ENCODE measurements at places on chromosomes 5 and 9.

DNA sequence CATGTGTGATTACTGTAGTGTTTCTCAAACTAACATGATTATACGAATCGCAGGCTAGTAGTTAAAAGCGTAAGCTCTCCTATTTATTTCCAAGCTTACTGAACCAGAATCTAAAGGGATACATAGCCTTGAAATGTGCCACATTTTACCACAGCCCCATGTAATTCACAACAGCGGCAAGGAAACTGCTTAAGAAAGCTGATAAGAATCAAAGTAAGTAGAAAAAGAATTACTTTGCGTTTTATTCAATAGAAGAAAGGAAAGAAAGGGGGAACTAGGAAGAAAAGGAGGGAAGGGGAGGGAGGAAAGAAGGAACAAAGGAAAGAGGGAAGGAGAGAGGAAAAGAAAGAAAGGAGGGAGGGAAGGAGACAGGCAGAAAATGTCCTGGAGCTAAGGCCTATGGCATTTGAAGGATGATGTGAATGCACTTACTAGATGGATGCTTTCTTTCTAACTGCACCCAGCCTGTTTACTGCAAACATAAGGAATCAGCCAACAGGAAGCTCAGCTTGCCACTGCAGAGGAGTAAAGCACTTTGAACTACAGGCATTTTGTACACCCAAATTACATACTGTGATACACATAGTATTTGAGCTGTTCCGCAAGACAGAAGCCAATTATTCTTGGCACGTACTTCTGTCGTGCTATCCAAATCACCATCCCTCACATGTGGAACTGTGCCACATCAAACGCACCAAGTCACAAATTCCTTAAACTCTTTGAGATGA, 521.7 kb downstream of the RAB3C start:
- DNase-seq, result no peak

GRCh38 chr9:8863886-8864544, 1064.4 kb upstream of the DMAC1 start:
- DNase-seq, result no peak

DNA sequence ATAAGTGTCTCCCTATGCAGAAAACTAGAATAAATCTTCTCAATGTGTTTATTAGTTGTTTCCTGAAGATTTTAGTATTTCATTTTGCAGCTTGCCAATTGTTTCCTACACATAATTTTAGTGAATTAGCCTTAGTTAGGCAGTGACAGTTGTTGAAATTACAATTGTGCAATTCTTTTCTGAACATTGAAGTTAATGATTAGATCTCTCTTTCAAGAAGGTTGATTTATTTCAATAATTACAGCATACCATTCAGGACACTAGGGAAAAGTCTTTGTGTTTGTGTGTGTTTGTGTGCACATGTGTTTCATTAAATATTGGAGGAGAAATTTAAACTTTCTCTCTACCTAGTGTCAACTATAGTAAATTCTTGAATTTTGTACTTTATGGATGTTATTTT, 199.6 kb upstream of the MPDZ start:
- peak; percentile 84 for DNase-seq

- no peak for DNase-seq
Observed at GRCh38 chr9:133576031-133576874, 32.9 kb downstream of the FAM163B start.

DNA sequence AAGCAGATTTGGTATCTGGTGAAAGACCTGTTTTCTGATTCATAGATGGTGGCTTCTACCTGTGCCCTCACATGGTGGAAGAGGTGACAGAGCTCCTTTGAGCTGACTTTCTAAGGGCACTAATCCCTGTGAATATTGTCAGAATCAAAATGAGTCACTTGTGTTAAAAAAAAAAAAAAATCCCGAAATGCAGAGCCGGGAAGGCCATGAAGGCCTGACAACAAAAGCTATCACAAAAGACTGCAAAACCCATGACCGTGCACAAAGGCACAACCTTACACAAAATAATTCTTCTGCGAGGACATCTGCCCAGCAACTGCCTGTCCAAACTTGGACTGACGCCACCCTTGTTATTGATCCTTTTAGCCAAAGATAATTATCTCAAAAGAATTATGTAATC, 19.6 kb upstream of the UBTD2 start:
- DNase-seq, result no peak

- DNase-seq, result no peak
Observed at GRCh38 chr9:129619787-129620668, 873 bp downstream of the C9orf50 start.

- DNase-seq, result no peak
Observed at GRCh38 chr9:16884373-16884772, 13.9 kb upstream of the BNC2 start.
